Right ventricle myocardium superior (tissue), 1 donor: ENCODE measurements at places on chromosomes 16 and 17. TPM values are rescaled to one million over a fixed set of nuclear protein-coding genes. Genes with fewer than 3 reads are reported as not detected.
A peak's percentile ranks its signal among the peaks of the same experiment; 100 is the strongest.

SBK1 gene
- total RNA-seq, result 2.0 TPM

GRCh38 chr16:72179204-72179970 lies 7.4 kb upstream of the PMFBP1 start:
- DNase-seq, result no peak

ITGAX gene
- 1.2 TPM for total RNA-seq

DNA sequence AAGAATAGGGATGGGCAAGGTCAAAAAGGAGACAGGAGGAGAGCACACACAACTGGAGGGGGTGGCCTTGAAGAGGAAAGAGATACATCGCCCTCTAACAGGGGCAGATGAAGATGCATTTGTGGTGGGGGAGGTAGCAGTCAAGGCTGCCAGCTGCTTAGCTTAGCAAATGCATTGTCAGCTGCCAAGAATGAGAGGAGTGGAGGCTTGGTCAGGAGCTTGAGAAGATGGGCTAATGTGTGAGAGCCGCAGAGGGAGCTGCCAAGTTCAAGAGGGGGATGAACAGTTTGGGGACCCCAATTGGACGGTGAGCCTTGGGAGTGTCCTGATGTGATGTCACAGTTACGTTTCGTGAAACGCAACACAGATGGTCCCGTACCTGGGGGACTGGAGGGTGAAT lies 28.9 kb upstream of the GNA13 start:
- DNase-seq, result no peak

P2RX5 gene
- 13.0 TPM for total RNA-seq

UBN1 gene
- 42.1 TPM for total RNA-seq

SERPINF2 gene
- total RNA-seq, result 0.32 TPM

DNA sequence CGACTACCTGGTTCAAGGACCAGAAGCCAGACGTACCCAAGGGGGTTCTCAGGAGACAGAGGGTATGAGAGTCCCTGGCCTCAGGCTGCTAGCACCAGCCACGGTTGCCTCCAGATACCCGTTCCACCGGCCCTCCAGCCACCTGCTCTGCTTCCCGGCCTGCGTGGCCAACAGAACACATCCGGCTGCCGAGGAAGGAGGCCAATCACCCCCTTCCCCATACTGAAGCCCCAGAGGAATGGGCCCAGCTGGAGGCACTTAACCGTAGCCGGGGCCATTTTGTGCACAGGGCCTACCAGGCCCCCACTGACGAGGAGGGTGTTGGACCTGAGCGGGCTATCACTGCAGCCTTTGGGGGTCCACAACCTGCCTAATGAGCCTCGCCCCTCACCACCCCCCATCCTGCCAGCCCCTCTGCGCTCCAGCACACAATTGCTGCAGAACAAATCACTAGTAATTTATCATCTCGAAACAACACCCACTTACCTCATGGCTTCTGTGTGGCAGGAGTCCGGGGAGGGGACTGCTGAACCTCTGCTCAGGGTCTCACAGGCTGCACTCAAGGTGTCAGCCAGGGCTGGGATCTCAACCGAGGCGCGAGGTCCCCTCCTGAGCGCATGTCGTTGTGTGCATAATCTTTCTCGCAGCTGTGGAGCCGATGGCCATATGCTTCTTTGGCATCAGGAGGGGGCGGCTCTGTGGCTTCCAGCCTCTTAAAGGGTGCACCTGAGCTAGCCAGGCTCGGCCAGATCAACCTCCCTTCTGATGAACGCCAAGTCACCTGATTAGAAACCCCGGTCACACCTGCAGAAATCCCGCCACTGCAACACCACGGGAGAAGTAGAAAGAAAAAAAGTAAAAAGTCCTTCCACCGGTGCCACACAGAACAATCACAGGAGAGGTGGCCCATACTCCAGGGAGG lies 10.1 kb upstream of the KREMEN2 start:
- no peak for DNase-seq

BICDL2 gene
- not detected for total RNA-seq

- peak; percentile 23 for DNase-seq
These were observed 20.9 kb upstream of the MPO start for GRCh38 chr17:58301504-58302150.

AGRP gene
- total RNA-seq, result not detected

ABCA5 gene
- total RNA-seq, result 20.2 TPM

- no peak for DNase-seq
These were observed 44.4 kb upstream of the ZFHX3 start for GRCh38 chr16:73092236-73092781.

DNA sequence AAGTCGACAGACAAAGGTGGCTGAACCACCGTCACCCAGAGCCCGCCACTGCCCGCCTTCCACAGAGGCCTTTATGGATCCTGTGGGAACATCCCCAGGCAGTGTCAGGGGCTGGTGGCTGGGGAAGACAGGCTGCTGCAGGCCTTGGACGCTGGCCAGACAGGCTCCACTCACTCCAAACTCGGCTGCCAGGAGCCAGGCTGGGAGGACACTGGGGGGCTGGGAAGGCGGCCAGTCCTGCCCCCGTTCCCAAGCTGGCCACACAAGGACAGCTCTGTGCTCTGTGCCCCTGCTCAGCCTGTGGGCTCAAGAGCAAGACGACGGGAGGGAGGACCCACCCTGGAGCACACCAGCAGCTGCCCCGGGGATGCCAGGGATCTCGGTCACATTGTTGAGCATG lies 7.6 kb upstream of the LCAT start:
- DNase-seq, result peak; percentile 84

DNA sequence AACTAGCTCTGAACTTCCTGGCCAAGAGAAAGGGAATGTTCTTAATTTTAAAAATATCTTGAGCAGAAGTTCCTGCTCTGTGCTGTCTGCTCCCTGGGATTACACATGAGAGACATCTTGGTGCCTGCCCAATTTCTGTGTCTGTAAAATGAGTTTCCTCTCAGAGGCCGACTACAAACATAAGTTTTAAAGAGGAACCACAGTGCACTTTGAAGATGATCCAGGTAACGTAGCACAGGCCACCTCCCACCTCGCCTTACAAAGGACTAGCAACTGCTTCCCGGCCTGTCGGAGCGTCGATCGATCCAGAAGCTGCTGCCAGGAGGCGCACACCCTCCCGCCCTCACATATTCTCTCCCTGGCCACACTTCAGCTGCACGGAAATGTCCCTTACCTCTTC lies 55.0 kb upstream of the ATP2A3 start:
- DNase-seq, result no peak

GLTPD2 gene
- total RNA-seq, result not detected

SCGB1C2 gene
- not detected for total RNA-seq

DNA sequence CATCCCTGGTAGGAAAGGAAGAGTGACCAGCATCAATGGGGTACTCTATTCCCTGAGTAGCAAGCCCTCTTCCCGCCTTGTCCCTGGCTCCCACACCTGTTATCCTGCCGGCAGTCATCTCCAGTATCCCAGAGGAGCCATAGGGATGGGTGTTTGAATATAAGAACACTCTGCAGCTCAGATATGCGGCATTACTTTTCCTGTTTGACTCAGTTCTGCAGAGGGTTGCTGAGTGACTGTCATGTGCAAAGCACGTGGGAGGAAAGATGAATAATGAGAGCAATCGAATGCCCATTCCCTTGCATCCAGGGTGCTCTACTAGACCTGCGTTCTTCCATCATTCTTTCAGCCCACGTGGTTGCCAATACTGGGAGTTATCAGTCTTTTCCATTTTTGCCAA lies 115.1 kb downstream of the PRKCB start:
- no peak for DNase-seq

DNA sequence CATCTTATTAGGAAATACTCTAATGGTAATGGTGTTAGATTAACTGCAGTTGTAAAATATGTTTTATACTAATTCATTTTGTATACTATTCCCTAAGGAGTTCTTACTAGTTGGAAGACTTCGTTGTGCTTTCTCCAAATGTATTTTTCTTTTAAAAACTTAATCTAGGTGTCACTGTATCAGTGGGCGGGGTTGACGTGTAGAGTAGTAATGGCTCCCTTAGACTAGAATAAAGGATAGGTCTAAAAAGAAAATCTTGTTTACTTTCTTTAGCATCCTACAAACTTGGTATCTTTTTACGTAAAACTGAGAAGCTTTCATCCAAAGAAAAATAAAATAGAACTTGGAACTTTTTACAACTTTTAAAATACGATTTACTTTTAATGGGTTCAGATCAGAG lies 55.0 kb upstream of the MRC2 start:
- DNase-seq, result no peak

- DNase-seq, result no peak
These were observed 196.7 kb downstream of the CYB561 start for GRCh38 chr17:63249256-63250004.

THUMPD1 gene
- 17.2 TPM for total RNA-seq

DNA sequence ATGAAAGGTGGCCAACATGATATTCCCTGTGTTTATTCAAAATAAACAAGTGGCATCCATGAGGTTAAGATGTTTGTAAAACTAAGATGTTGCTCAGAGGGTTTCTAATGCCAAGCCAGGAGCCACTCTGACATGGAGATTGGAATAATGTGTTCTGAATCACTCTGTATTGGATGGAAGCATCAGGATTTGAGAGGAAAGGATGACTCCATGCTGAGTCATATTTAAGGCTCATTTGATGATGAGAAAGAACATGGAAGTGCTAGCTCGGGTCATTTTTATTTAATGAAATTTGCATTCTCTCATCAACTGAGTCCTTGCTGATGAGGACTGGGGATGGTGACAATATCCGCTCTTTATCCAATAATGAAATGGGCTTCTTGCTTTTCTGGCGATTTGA lies 6.2 kb downstream of the VAT1L start:
- no peak for DNase-seq

GRCh38 chr17:2259769-2260536 lies 43.6 kb downstream of the SMG6 start:
- no peak for DNase-seq

DNA sequence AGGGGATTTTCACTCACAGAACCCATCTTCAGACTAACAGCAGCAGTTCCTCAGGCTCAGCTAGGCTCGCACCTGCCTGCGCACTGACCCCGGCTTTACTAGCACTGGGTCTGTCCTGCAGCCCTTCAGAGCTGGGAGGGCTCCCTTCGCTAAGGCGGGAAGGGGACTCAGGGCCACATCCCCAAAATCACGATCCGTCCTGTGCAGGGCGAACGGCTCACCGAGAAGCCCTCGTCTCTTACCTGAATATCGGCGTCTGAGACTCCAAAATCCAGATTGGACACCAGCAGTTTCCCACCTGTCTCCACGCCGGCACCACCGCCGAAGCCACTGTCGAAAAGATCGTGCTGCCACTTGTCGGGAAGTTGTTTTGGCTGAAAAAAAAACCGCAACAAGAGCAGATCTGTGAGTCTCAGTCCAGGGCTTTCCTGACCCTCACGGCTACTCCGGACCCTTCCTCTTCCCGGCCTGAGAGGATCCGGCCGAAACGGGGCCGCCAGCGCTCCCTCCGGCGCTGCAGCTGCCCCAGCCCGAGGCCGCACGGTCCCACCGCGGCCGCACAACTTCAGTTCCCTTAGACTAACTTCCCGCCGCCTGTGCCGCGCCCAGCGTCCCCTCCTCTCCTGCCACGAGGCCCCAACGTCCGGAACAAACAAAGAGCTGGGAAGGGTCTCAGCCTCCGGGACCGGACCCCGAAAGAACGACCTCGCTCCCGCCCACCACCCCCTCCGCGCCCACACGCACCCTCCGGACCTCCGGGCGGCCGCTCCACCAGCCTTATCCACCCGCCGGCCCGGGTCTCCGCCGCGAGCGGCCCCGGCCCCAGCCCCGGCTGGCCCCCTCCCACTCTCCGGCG lies 711 bp downstream of the ALYREF start:
- DNase-seq, result no peak

GRCh38 chr16:72109966-72110530 lies 16.4 kb downstream of the DHX38 start:
- DNase-seq, result no peak

DNA sequence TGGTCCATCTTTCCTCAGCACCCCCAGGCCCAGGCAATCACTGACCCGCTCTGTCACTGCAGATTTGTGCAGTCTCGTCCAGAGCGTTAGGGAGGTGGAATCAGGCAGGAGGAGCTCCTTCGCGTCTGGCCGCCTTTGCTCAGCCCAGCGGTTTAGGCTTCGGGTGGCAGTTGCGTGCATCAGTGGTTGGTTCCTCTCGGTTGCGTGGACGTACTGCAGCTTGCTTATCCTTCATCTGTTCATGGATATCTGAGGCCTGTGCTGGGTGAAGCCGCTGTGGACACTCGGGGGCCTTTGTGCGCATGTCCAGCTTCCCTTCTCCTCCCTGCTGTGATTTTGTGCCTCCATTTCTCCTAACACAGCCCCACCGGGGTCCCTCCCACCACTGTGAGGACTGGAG lies 4.7 kb upstream of the P2RX1 start:
- DNase-seq, result no peak

DNA sequence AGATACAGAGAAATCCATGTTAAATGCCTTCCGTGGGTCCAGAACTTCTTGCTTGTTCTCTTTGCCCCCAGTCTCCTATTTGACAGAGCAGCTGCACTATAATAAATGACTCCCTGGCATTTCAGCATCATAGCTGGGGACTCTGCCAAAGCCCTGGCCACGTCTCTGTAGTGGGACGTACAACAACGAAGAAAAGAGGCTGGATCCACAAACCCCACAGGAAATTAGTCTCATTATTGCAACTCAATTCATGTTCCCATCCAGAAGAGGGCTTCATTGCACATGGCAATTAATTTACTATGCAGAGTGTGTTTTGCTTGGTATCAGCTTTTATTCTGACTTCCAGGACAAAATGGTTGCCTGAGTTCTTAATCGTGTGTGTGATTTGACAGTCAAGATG lies 121.3 kb downstream of the CDH13 start:
- DNase-seq, result peak; percentile 62

DNA sequence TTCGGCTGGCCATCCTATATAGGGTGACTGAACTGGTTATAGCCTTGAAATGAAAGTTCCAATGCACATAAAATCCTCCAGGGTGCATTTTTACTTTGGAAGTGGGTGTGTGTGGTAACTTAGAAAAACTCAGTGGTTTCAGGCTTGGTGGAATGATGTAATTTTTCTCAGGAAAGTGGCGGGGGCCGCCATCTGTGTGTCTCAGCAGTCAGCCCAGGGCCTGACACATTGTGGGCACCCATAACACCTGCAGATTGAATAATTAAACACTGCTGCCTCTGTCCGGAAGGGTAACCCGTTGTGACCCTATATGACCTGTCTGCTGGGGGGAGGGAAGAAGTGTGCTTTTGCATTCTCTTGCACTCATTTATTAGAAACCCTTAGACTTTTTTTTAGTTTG lies 2.2 kb upstream of the PDP2 start:
- DNase-seq, result no peak

GRCh38 chr17:82913304-82914043 lies 73.7 kb upstream of the ZNF750 start:
- DNase-seq, result no peak

NLRC5 gene
- total RNA-seq, result 9.9 TPM
